Renal cortical epithelial cell (primary cell): ENCODE measurements at places on chromosomes 2 and 18.

- no peak for DNase-seq
These were observed 462.7 kb upstream of the CDH20 start for GRCh38 chr18:60870261-60871153.

DNA sequence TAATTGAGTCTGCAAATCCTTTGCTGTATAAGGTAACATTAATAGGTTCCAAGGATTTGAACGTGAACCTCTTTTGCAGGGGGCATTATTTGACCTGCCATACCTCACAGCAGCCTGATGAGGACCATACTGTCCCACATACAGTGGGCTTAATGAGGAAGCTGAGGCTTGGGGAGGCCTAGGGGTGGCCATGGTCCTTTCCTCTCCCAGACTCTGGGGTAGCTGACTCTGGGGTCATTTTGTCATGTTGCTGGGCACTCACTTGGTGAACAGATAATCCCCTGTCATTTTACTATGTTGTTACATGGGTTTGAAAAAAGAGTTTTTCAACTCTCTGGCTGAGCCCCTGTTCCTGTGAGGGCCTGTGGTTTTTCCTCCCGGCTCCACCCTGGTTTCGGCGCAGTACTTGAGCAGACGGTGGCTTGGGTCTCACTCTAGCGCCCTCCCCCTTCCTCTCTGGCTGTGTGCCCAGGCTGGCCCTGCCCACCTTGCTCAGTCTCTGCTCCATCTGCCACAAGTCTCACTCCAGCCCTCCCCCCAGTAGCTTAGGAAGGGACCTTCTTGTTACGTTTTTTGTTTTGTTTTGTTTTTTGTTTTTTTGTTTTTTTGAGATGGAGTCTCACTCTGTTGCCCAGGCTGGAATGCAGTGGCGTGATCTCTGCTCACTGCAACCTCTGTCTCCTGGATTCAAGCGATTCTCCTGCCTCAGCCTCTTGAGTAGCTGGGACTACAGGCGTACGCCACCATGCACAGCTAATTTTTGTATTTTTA is 21.0 kb downstream of the INPP4A start:
- peak; percentile 65 for DNase-seq

- peak; percentile 99 for DNase-seq
These were observed 111.9 kb downstream of the AP1S3 start for GRCh38 chr2:223725494-223725893.

DNA sequence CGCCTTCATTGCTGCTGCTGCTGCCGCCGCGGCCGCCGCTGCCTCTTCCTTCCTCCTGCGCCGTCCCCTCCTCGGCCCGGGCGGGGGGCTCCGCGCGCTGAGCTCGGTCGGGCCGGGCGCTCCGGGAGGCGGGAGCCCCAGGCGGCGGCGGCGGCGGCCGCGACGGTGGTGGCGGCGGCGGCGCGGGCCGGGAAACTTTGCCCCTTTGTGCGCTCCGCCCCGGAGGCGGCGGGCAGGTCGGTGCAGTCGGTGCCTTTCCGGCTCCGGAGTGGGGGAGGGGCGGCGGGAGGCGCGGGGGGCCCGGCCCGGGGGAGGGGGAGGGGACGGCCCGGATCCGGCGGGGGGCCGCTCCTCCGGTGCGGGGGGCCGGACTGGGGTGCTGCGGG is 205 bp downstream of the TET3 start:
- no peak for DNase-seq

- no peak for DNase-seq
These were observed 147.3 kb upstream of the TCF4 start for GRCh38 chr18:55735199-55735855.

DNA sequence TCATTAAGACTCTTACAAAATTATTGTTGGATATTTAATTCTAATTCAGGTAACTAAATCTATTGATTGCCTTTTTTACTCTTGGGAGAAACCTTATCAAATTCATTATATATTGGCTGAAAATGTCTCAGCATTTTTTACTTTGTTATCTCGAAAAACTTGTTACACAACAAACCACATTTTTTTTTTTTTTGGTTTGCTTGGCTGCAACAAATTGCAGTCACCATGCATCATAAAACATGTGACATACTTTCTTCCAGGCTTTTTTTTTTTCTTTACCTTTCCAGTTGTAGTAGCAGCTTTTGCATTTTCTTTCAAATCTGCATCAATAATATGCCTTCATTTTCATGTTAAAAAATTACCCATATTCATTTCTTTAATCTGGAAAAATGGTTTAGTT is 186.7 kb downstream of the TDRD15 start:
- DNase-seq = no peak

DNA sequence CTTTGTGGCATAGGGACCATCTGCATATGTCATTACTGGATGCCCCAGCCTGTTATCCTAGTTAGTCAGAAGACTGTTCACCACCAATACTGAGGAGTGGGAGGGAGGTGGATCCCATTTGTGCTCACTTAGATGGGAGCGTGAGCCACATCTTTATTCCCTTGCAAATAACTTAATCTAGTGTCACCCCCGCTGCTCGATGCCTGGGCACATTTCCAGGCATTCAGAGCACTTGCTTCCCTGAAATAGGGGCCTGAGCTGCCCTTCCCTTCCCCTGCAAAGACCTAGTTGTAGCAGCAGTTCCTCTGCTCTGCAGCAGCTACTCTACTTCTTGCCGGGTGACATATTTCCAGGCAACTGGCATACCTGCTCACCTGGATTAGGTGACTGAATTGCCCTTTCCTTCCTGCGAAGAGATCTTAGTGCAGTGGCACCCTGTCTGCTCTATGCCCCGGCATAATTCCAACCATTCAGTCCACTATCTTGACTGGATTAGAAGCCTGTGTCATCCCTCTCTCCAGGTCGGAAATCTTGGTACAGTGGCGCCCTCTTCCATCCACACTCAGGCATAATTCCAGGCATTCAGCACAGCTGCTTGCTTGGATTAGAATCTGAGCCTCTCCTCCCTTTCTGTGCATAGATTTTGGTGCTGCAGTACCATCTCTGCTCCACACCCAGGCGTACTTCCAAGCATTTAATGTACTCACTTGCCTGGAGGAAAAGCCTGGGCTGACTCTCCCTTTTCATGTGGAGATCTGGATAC is 1389.1 kb upstream of the TMEFF2 start:
- peak; percentile 31 for DNase-seq

DNA sequence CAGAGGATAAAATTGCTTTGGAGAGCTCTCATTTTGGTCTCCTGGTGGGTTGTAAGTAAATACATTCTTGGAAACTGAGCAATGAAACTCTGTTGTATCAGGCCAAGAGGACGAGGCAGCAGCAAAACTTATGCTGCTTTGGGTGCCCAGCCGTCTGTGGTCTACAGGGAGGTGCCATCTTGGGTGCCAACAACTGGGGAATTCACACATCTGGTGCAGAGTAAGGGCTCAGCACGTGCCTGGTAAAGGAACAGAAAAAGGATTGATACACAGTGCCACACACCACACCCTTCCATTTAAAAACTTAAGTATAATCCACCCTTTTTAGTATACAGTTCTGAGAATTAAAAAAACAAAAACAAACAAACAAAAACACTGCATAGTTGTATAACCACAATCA is 221.9 kb downstream of the TSN start:
- no peak for DNase-seq

GRCh38 chr2:162261032-162261945 is 18.0 kb upstream of the FAP start:
- peak; percentile 33 for DNase-seq

DNA sequence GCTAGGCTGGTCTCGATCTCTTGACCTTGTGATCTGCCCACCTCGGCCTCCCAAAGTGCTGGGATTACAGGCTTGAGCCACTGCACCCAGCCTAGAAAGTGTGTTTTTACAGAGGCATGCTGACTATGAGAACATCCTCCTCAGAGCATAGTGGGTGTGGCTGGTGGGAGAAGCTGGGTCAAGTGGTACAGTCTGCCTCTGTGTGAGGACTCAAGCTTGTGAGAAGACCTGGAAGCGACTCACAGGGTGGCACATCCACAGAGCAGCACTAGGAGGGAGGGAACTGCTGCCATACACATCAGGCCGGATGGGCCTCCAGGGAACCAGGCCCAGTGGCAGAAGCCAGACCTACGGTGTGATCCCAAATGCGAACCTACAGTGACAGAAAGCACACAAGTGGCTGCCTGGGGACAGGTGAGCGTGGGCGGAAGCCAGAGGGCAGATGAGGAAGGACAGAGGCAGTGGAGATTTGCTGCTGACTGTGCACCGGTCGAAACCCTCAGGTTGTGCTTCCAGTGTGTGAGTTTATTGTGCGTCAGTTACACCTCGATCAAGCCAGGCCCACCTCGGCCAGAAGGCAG is 8.9 kb downstream of the ARHGEF4 start:
- DNase-seq = no peak

- DNase-seq = no peak
These were observed 39.9 kb downstream of the TGFA start for GRCh38 chr2:70513738-70514137.

- DNase-seq = no peak
These were observed 1399.9 kb upstream of the SLC39A10 start for GRCh38 chr2:194257095-194257494.

GRCh38 chr2:174662459-174662858 is 64.9 kb upstream of the WIPF1 start:
- peak; percentile 80 for DNase-seq

GRCh38 chr2:212213191-212213590 is 325.4 kb downstream of the ERBB4 start:
- no peak for DNase-seq

GRCh38 chr2:61705625-61706024 is 148.2 kb downstream of the FAM161A start:
- DNase-seq = no peak

- DNase-seq = peak; percentile 29
These were observed 55.3 kb upstream of the SULT1C3 start for GRCh38 chr2:108184419-108184818.

DNA sequence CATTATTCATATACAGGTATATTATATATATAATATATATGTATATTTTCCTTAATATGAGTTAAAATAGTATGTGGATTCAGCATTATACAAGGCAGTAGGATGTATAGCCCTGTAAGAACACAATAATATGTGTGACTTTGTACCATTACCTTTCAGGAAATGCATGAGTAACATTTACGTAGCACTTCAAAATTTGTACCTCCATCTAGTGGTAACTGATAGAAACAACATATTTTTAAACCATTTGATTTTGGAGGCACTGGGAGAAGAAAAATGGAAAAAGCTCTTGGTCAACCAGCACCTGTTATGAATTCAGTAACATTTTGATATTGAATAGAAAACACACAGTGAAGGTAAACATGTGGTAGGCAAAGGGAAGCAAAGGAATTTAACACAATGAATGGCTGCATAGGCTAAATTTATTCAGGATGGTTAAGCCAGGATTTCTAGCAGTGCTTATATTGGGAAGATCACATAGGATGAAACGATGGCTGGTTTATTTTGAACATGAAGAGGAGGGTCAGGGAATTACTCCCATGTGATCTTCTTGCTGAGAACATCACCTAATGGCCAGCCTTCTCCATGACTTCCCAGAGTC is 565.5 kb downstream of the CCDC85A start:
- peak; percentile 71 for DNase-seq

DNA sequence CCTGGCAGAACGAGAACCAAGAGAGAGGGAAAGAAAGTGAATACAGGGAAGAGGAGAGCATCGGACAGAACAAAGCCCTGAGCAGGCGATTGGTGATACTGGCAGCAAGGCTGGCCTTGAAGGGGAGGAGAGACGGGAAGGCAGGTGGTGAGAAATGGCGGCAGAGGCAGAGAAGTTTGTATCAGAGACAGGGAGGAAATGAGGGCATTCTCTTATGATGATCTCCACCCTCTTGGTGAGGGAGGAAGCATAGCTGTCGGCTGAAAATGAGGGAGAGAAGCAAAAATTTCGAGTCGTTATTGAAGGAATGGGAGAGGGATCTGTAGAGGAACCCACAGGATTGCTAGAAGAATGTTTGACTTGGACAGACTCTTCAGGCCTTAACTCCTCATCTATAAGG is 80.6 kb downstream of the CLIP4 start:
- no peak for DNase-seq

GRCh38 chr18:29361843-29362242 is 1184.9 kb upstream of the CDH2 start:
- no peak for DNase-seq

DNA sequence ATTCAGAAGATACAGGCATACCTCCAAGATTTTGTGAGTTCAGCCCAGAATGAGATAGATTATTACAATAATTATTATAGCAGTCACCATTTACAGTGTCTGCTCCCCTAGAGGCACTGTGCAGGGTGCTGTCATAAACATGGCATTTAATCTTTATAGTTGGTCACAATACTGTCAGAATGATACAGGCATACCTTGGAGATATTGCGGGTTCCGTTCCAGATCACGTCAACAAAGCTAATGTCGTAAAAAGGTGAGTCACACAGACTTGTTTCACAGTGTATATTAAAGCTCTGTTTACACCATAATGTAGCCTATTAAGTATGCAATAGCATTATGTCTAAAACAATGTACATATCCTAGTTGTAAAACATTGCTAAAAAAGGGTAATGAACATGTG is 45.6 kb downstream of the ZRANB3 start:
- DNase-seq = no peak

- no peak for DNase-seq
These were observed 11.0 kb downstream of the FIGLA start for GRCh38 chr2:70779491-70779890.

DNA sequence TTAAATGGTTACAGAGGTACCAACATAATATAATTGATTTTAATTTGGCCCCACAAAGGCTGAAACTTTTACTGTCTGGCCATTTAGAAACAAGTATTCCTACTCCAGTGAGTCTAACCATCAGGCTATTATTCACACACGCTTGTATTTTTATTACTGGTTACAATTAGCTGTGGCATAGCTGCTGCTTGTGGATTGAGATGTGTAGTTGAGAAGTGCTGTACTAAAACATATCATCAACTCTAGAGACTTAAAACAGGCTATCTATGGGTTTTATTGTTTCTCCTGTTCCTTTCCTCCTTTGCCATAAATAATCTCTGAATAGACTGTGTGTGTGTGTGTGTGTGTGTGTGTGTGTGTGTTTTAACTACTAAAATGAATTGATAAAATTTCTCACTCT is 530.2 kb downstream of the CCDC85A start:
- no peak for DNase-seq

DNA sequence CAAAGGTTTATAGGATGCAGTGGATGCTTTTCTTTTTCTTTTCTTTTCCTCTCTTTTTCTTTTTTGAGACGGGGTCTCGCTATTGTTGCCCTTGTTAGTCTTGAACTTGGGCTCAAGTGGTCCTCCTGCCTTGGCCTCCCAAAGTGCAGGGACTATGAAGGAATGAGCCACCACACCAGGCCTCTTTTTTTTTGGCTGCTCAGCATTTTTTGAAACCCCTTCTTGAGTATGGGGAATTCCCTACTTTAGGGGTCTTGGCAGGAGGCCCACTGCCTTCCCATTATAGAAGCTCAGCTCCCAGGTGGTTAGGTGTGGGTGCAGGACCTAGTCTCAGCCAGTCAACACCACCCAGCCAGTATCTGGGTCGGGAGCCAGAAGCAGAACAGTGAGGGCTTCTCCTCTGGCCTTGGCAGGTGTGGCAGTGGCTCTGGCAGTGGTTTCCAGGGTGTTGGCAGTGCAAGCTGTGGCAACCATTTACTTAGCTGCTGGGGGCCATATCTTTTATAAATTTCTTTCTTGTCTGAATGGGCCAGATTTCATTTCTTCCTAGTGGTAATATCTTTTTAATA is 51.4 kb upstream of the ACYP2 start:
- DNase-seq = no peak

- no peak for DNase-seq
These were observed 5.9 kb upstream of the USP40 start for GRCh38 chr2:233572468-233572867.

GRCh38 chr2:144015655-144016245 is 504.2 kb downstream of the ZEB2 start:
- DNase-seq = peak; percentile 21
